T-helper 2 cell treated with Interferon-gamma antibody and Interleukin-4, amounts not matched to agents 5 μg/mL and 100 μg/mL, for 36 hours (primary cell): ENCODE measurements at places on chromosomes 2 and 18.

GRCh38 chr2:38113981-38114708 is 38.2 kb upstream of the CYP1B1 start:
- no peak for DNase-seq

GRCh38 chr2:120465701-120465988 is 119.7 kb downstream of the INHBB start:
- no peak for DNase-seq

GRCh38 chr2:226906163-226906693 is 70.4 kb downstream of the RHBDD1 start:
- DNase-seq: no peak

- no peak for DNase-seq
These were observed 132.4 kb downstream of the ZAP70 start for GRCh38 chr2:97845818-97846217.

GRCh38 chr2:54983345-54984220 is 66.7 kb downstream of the RTN4 start:
- no peak for DNase-seq

GRCh38 chr18:79490626-79491041 is 94.9 kb downstream of the NFATC1 start:
- no peak for DNase-seq

DNA sequence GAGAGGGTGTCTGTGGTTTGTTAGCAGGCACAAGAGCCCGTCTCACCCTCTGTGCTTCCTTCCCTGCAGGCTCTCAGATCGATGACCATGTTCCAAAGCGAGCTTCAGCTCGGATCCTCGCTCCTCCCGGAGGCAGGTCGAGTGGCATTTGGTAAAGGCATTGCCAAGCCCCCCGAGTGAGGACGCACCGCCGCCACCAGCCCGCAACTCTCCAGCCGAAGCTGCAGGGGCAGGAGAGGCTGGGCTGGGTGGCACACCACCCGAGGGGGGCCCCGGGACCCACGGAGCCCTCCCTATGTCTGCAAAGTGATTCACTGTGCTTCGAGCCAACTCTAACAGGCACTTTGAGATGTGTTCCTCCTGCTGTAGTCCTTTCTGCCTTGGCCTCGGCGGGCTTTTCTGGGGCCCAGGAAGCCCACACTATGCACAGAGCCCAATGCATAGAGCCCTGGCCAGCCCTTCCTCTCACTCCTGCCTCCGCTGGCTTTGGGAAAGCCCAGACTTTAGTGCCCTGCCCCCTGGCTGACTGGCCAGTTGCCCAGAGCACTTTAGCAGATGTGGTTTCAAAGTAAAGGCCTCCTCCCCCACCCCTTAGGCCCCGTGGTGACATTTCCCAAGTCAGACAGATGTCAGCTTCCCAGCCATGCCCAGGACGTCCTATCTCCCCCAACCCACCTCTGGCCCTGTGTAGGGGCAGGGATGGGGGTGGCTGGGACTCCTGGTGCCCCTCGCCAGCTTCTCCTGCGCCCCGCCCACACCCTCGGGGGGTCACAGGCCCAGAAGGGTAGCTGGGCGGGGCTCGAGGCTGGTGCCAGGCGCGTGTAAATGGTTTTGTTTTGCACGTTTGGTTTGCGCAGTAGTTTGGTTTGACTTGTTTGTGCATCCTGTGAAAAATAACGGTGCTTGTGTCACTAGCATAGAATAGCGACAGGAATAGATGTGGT is 23.3 kb upstream of the MAPRE3 start:
- no peak for DNase-seq

GRCh38 chr2:6915399-6915798 is 1.8 kb upstream of the RNF144A start:
- no peak for DNase-seq

DNA sequence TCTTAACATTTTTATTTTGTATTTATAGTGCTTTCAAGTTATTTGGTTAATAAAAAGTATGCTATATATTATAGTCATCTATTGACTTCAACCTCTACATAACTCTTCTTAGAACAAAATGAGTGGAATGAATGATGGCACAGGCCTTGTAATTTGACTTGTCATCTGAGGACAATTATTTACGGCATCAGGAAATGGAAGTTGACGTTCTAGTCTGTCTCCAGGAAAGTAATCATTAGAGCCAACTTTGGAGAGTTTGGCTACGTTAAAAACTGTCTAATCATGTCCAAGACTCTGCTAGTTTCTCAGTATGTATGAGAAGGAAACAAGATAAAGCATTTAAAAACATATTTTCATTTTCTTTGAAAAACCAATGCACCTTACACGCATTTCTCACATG is 353.6 kb downstream of the ARHGAP15 start:
- DNase-seq: no peak
